ENCODE measurements at places on chromosomes 4 and X.

DNA sequence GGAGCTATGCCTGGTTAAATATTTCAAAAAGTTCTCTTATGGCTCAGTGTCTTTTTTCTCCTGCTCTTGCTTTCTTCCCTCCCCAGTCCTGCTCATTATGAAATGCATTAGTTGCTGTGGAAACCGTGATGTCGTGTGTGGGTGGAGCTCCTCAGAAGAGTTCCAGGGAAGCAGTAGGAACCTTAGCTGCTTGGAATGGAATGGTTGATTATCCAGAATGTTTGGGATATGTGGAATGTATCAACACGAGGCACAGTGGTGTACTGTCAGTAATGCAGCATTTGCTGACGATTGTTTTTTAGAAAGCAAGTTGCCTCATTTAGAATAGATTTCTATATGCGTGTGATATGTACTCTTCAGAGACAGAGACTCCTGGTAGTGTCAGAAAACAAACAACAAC lies 333.2 kb downstream of the ARHGAP10 start:
- no peak for DNase-seq

GRCh38 chr4:169009286-169010124 lies 550 bp downstream of the CBR4 start:
- peak; percentile 66 for DNase-seq

DNA sequence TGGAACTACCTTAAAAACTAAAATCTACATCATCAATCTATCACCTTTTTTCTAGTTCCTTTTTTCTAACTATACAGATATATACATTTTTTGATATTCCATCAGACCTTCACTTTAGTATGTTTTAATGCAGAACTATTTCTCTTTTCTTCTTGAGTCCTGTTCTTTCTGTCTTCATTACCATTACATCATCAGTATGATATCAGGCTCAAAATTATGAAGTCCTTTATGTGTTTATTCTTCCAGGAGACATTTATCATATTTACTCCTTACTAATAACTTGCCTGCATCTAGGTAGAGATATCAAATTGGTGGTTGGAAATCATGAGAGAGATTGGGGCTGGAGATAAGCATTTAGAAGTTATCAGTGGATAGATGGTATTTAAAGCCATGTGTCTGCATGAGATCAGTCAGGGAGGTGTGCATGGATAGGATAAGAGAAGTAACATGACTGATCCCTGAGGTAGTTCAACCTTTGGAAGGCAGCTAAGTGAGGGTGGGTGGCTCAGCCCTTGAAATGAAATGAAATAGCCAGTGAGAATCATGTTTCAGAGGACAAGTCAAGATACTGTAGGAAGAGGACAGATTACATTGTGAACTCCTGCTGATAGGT lies 43.1 kb downstream of the MRPL1 start:
- DNase-seq, result no peak

DNA sequence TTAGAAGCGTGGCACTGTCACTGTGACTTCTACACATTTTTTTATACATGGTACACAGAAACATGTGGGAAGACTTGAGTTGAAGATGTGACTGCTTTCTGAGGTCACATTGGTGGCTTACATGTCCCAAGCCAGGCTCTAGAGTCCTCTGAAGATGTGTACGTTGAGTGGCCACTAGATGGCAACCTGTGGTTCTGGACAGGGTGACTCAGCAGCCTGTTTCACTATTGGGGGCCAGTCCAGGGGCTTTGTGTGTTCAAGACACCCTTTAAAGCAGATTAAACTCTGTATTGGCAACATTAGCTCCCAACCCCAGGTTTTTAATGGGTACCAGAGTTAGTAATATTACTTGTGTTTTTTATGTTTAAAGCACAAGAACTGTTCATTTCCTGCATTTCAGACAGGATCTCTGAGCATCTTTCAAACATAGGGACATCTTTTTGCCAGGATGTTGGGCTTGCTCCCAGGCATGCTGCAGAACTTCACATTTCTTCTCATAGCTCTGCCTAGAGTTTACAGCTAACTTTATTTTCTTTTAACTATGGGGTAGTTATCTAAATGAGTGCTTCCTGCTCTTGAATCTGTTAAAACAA lies 53.0 kb downstream of the DCUN1D4 start:
- DNase-seq, result peak; percentile 80

DNA sequence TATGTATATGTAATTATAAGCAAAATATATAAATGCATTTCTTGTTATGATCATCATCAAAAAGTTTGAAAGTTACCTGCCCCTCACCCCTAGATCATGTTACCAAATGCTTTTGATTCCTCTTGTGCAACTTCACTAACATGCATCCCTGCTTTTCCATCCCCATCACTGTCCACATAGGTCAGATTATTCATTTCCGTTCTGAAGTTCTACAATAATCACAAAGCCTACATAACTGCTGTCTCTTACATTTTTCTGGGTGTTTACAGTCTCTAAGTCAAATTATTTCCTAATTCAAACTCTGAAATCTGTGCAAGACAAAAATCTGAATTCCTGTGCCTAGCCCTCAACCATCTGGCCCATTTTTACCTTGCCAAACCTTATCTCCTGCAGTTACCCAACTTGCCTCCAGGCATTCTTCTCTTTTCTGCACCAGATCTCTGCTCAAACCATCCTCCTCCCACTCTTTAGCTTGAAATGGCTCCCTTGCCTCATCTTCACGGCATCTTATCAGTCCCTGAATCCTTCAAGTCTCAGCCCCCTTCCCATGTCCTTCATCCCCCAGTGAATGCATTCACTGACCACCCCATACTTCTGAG lies 42.4 kb upstream of the SLC39A8 start:
- no peak for DNase-seq

GRCh38 chr4:25113915-25114904 lies 46.0 kb downstream of the SEPSECS start:
- DNase-seq, result no peak

GRCh38 chr4:635851-636627 lies 10.7 kb downstream of the PDE6B start:
- DNase-seq, result no peak

GRCh38 chrX:154738011-154738738 lies 12.7 kb downstream of the GAB3 start:
- no peak for DNase-seq

DNA sequence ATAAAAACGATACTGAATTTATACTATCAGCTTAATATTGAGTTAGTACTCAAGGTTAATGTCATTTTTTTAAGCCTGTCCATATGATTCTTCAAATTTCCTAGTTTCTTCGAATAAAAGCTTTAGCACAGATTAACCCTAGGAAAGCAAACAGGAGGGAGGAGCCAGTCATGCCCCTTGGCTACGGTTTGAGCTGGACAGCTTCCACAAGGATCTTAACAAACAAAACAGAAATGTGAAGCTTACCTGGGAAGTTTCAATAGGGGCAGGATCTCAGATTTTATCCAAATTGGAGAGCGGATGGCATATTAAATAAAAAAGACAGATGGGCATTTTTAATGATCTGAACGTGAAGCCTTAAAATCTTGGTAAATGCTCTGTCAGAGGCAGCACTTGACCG lies 2.3 kb downstream of the NWD2 start:
- DNase-seq, result no peak

DNA sequence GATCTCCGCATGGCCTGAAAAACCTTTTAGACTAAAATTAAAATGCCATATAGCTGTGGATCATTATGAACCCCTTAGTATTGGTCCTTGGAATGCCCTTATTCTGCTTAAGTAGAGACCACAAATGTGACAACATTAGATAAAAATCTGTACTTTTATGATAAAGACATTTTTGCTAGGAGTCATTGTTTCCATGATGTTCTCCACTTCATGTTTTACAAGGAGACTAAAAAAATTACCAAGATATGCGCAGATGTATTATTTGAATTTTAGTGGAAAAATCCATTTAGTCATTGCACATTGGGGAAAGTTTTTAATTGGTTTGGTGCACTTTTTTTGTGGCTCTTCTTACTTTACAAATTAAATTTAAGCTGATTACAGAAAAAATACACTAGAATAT lies 85.1 kb upstream of the HPRT1 start:
- DNase-seq, result no peak

DNA sequence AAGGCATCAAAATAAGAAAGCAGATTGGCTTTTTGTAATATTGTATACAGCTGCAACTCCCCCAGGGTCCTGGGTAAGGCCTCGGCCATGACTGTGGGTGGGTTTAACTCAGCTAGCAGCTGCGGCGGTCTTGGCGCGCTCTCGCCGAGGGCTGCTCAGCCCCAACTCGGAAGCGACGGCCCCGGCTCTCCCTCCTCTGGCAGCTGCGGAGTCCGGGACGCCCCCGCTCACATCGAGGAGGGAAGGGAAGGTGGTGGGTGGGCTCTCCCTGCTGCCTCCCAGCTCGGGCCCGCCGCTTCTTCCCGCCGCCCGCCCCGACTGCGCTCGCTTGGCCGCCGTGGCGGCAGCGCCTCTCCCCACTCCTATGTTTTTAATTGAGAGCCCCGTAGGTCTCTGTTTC lies 51.2 kb downstream of the GPR50 start:
- no peak for DNase-seq

GRCh38 chrX:17758382-17758781 lies 21.1 kb downstream of the SCML1 start:
- DNase-seq, result peak; percentile 32

Data from MM.1S (cell line).